ENCODE measurements at places on chromosomes 6 and 20. TPM values are rescaled to one million over a fixed set of nuclear protein-coding genes. Genes with fewer than 3 reads are reported as not detected.
A peak's percentile ranks its signal among the peaks of the same experiment; 100 is the strongest.

DNA sequence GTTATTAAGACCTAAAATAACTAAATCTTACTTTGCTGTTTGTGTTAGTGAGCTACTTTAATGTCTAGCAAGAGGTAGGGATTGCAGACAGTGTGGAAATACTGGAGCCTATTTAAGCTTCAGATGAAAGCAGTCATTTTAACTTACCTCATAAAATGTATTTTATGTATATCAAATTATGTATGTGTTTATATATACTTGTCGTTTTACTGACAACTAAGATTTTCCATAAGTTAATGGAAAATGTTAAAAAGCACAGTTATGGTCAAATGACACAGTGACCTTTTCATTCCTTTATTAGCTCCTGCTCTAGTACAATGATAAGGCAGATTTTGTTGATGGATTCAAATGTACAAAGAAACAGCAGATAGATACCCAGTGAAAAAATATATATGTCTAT is 34.6 kb downstream of the QKI start:
- H3K27me3 ChIP-seq = no peaks in the 10 kb centered on the region
- H3K36me3 ChIP-seq = no peaks in the 10 kb centered on the region
- no peak overlapping the region for H3K4me3 ChIP-seq
- no peak for DNase-seq
- H3K4me1 ChIP-seq = no peaks in the 10 kb centered on the region

DNA sequence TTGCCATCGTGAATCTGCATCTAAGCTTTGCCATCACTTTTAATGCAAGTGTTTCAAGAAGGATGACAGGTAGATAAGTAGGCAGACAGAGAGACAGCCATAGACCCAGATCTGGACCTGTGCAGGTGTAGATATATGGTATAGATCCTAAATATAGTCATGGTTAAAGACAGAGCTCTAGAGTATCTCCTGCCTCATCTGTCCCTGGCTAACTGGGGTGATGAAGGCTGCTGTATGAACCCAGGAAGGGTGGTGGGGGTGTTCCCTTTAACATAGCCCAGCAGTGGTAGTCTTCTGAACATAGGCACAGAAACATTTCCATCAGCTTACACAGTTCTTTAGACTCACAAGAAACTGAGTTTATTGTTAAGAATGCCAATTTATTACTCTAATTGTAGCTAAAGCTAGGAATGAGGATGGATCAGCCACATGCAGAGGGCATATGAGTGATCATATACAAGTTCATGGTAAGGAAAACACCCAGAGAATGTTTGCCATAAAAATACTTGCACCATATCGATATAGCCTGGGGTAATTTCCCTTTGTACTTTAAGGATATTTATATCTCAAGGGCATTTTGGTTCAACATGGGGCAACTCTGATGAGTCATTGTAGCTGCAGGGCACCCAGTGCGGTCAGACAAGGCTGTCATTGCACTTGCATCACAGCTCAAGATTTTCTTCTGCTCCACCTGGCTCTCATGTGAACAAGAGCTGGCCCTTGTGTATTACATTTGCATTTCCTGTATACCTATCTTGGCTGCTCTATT is 587.2 kb downstream of the EPM2A start:
- H3K36me3 ChIP-seq = no peaks in the 10 kb centered on the region
- no peak for DNase-seq
- H3K27ac ChIP-seq = no peak overlapping the region
- H3K4me1 ChIP-seq = peaks cover 11% of the 10 kb centered on the region

DNA sequence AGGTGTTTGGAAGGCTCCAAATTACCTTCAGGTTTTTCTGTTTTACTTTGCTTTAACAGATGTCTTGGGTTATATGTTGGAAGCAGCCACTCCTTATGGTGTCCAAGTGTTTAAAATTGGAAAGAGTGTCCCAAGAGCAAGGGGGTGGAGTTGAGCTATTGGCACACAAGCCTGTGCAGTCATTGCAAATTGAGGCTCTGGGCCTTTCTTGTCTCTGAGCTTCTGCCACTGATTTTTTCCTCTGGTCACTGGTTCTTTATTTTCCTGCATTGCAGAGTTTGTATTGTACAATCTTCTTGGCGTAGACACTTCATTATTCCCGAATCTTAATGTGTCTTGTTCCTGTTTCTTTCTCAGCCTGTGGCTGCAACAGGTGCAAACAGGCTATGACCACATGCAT is 598.8 kb downstream of the RNF144B start:
- H3K4me1 ChIP-seq = no peaks in the 10 kb centered on the region
- no peak overlapping the region for H3K27ac ChIP-seq
- H3K4me3 ChIP-seq = no peak overlapping the region
- no peak for DNase-seq
- no peaks in the 10 kb centered on the region for H3K27me3 ChIP-seq
- no peaks in the 10 kb centered on the region for H3K36me3 ChIP-seq

DNA sequence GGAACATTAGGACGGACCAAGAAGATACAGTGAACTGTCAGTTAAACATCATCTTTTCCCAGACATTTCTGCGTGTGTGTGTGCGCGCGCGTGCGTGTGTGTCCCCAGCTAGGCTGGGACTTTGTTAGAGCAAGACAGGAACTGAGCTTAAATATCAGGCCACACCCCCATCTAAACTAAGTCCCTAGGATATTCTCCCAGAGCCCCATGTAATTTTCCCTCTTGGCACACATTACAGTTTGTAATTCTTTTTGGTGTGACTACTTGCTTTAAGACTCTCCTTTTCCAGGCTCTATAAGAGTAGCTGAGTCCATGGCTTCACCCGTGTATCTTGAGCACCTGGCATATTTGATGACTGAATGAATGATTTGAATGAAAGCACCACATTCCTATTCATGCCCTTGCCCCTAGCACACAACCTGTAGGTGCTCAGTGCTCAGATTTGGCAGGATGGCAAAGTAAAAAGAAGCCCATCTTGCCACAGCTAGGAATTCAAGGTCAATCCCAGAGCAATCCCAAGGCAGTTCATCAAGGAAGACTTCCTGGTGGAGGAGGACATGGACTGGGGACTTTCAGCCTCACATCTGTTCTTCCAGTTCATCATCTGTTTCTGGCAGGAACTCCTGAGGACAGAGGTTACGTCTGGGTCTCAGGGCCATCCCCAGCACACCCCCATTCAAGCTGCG is 69.2 kb downstream of the MRPL14 start:
- H3K36me3 ChIP-seq = no peaks in the 10 kb centered on the region
- peak overlapping the region; percentile 87 for H3K27ac ChIP-seq

DNA sequence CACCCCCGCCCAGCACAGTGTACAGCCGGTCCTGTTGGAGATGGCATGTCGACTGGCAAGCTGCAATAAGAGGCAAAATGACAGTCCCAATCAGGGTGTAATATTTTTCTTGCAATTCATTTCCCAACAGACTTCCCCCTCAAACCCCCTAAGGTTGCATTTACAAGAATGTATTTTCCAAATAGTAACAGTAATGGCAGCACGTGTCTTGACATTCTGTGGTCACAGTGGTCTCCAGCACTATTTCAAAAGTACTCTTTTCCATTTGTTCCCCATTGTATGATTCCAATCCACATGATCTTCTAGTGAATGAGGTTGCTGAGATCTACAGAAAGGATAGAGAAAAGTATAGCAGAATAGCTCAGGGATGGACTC is 97.8 kb upstream of the CARMIL1 start:
- H3K4me3 ChIP-seq = no peak overlapping the region
- DNase-seq = no peak
- no peaks in the 10 kb centered on the region for H3K27me3 ChIP-seq
- H3K36me3 ChIP-seq = no peaks in the 10 kb centered on the region
- no peak overlapping the region for H3K27ac ChIP-seq

DNA sequence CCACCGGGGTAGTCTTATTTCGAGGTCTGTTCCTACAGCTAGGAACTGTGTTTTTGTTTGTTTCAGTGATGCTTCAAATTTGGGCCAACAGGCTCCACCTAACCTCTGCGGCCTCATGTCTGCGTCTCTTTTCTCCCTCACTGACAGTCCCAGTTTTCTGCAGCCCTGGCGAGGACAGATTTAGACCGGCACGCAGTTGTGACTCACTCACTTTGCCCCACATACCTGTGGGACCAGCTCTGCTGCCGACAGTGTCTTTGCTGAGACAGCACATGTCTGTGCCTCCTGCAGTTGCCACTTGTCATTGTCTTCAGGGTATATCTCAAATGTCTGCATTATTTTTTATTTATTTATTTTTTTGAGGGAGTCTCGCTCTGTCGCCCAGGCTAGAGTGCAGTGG is 29.2 kb downstream of the OSBPL2 start:
- H3K4me1 ChIP-seq = no peaks in the 10 kb centered on the region
- H3K4me3 ChIP-seq = no peak overlapping the region
- no peak overlapping the region for H3K27ac ChIP-seq
- DNase-seq = no peak

DNA sequence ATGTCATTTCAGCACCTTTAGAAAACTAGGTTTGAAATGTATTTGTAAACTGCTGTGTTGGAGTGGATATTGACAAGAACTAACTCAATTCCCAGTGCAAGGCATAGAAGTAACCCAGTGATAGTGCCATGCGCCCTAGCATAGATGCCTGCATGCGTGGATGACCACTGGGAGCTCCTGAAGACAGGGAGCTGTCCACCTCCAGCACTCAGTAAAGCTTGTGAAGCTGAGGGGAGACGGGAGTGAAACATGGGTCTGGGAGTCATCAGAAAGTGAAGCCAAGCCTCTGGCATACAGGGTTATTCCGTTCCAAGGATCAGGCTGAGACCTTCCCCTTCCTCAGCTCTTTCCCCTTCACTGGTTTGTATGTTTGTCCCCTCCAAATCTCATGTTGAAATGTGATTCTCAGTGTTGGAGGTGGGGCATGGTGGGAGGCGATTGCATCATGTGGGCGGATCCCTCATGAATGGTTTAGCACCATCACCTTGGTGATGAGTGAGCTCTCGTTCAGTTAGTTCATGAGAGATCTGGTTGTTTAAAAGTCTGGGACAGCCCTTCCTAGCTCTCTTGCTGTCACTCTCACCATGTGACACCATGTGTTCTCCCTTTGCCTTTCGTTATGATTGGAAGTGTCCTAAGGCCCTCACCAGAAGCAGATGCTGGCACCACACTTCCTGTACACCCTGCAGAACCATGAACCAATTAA is 146.5 kb upstream of the FERMT1 start:
- H3K27ac ChIP-seq = no peak overlapping the region
- H3K36me3 ChIP-seq = no peaks in the 10 kb centered on the region
- no peak overlapping the region for H3K4me3 ChIP-seq
- DNase-seq = no peak

DNA sequence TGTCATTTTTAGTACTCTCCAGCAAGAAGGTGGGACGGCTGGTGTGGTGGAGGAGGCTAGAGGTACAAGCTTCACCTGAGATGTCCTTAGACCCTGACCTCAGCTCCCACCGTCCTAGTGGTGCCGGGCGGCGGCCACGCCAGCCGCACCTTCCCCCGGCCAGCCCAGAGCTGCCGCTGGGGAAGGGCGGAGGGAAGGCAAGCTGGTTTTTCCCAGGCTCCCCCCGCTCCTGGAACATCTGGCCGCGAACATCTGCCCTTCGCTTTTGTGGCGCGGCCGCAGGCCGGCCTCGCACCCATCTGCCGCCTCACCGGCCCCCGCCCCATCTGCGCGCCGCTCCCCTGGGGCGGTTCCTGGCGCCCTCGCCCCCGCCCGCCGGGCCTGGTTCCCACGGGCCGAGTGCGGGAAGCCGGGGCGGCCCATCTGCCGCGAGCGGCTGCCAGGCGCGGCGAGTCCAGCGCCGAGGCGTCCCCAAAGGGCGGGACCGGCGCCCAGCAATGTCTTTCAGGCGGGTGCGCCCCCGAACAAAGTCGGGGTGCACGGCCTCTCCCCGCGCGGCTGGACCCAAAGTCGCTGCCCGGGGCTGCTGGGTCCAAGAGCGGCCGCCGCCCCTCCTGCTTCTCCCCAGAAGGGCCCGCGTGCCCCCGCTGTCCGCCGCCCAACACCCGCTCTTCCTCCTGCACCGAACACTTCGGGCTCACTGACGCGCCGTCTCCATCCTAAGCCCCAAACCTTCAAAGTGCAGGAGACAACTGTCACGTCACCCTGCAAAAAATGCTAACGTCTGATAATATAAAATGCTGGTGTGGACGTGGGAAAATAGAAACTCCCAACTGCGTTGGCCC is 17.3 kb upstream of the ID1 start:
- peak overlapping the region; percentile 83 for H3K27ac ChIP-seq
- H3K4me1 ChIP-seq = no peaks in the 10 kb centered on the region
- H3K36me3 ChIP-seq = no peaks in the 10 kb centered on the region
- no peak for DNase-seq

- no peak for DNase-seq
- no peaks in the 10 kb centered on the region for H3K27me3 ChIP-seq
- H3K4me3 ChIP-seq = no peak overlapping the region
- no peaks in the 10 kb centered on the region for H3K4me1 ChIP-seq
- peaks cover 16% of the 10 kb centered on the region for H3K36me3 ChIP-seq
Measured at GRCh38 chr20:4866429-4866828, 134.9 kb downstream of the SLC23A2 start.

DNA sequence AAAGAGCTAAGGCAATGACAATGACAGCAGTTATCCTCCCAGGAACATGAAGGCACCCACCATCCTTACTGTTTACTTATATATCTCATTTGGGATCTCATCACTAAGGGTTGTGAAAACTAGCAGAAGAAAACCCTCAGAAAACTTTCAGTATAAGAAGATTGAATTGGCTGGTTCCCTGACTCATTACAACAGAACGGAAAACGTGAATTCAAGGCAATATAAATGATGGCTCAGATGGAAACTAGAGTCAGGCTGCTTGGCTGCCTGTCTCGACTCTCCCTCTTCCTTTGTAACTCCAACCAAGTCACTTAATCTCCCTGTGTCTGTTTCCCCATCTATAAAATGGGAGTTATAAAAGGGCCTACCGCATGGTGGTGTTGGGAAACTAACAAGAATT is 387.1 kb upstream of the JARID2 start:
- DNase-seq = no peak
- no peaks in the 10 kb centered on the region for H3K27me3 ChIP-seq
- no peak overlapping the region for H3K27ac ChIP-seq
- no peaks in the 10 kb centered on the region for H3K4me1 ChIP-seq

GRCh38 chr6:142900227-142900971 is 44.6 kb downstream of the HIVEP2 start:
- H3K4me1 ChIP-seq = no peaks in the 10 kb centered on the region
- no peak overlapping the region for H3K4me3 ChIP-seq
- H3K36me3 ChIP-seq = no peaks in the 10 kb centered on the region
- DNase-seq = no peak
- no peaks in the 10 kb centered on the region for H3K27me3 ChIP-seq

GRCh38 chr20:3316136-3316535 is 77.1 kb upstream of the SLC4A11 start:
- peaks cover 36% of the 10 kb centered on the region for H3K4me1 ChIP-seq
- H3K36me3 ChIP-seq = peaks cover 10% of the 10 kb centered on the region
- H3K4me3 ChIP-seq = no peak overlapping the region
- DNase-seq = no peak
- H3K27ac ChIP-seq = no peak overlapping the region

Gene FAM217B
- 7.9 TPM for total RNA-seq

Gene SCP2D1
- not detected for total RNA-seq

Gene CYP21A2
- 0.19 TPM for total RNA-seq

Gene NOX3
- total RNA-seq = not detected

Gene PLA2G7
- 0.63 TPM for total RNA-seq

Gene UNC5CL
- total RNA-seq = 0.96 TPM

Data from right atrium auricular region (tissue), 2 donors.